Stimulated activated CD4-positive, alpha-beta T cell treated with anti-CD3 and anti-CD28 coated beads, Interleukin-15, amount 100 ng/mL, for 1 hour (primary cell): ENCODE measurements at places on chromosomes 3 and 15.

- no peak for DNase-seq
These were observed 218.2 kb downstream of the P3H2 start for GRCh38 chr3:189902230-189903186.

GRCh38 chr3:142723665-142723967 is 218 bp upstream of the TRPC1 start:
- DNase-seq: no peak

- DNase-seq: no peak
These were observed 959 bp downstream of the ZNF592 start for GRCh38 chr15:84749111-84749991.

DNA sequence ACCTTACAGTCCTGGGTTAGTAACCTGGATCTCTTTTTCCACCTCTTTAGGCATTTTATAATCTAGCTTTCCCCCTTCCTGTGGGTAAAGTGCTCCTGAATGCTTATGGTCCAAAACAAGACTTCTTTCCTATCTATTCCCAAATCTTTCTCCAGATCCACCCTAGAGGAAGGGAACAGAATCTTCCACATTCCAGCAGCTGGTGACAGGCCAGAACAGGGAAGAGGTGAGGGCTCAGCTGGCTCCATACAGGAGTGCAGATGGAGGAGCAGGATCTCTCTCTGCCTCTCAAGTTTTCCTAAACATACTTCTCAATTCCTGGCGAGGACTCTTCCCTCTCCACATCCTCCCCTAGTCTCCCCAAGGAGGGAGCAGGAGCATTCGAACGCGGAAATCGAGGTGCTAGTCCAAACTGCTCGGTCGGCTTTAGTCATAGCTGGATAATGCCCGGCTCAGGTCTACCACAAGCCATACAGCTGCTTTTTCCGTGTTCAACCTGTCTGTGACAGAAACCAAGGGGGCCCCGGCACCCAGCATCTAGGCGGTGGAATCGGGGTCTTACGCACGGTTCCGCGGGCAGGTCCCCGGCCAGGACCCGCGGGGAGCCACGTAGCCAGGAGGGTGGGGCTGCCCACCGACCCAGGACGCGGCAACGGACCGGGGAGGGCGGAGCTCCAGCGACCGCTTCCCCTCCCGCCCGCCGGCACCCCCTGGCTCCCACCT is 4.0 kb downstream of the RASSF1 start:
- no peak for DNase-seq

- no peak for DNase-seq
These were observed 721 bp downstream of the CSTA start for GRCh38 chr3:122325769-122326168.

- DNase-seq: no peak
These were observed 3.1 kb upstream of the CDV3 start for GRCh38 chr3:133570139-133570936.

DNA sequence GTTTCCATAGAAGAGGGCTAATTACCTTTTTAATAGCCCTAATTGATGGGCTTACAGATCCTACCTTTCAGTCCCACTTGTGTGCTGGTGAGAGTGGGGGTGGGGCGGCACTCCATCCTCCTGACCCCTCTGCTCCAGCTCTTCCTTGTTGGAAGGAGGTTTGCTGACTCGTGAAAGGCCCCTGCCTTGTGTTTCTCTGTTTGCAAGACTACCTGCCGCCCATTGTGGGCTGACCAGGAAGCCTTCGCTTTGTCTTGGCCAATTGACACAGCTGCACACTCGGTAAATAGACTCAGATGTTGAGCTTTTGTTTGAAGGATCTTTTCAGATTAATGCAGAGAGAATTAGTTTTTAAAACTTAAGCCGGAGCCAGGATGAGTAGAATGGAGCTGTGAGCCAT is 197.3 kb upstream of the HES1 start:
- no peak for DNase-seq

GRCh38 chr3:25044762-25045710 is 383.0 kb upstream of the RARB start:
- DNase-seq: no peak

DNA sequence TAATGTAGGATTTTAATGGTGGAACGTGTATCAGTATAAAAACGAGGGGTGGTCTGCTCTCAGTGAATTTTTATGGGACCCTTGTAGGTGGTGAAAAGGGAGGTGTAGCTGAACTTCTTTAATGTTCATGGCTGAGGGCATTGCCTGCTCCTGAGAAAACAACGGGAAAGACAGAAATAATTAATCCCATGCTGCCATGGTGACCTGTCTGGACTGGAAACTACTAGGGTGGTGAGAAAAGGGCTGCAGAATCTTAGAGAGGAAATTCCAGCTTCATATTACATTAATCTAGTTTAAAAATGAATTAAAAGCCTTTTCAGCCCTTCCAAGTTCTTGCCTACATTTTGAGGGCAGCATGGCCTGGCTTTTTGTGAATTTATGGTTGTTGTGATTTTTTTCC is 47.6 kb downstream of the ZBTB38 start:
- DNase-seq: no peak

DNA sequence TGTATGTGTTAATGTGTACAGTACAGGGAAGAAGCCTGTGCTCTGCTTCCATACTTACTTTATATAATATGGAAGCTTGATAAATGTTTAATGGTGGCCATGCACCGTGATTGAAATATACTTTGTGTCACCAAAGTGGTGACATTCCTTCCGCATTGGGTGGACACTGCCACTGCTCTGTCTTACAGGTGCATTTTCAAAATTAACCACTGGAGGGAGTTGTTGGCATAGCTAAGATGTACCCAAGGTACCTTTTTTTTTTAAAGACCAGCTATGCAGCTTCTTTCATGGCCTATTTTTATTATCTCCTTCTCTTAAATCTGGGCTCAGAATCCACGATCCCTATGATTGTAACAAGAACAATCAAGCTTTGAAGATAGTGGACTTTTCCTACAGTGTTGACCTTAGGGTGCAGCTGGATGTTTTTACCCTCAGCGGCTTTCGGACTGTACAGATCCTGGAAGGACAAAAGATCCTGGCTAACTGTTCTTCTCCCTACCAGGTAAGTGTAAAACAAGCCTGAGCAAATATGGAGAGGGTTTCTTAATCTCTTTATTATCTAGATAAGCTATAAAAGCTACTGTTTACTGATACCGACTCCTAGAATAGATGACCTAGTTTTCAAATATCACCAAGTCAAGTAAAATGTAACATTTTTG is 21.6 kb upstream of the PAK6 start:
- no peak for DNase-seq

- no peak for DNase-seq
These were observed 90.9 kb upstream of the ASB14 start for GRCh38 chr3:57383406-57383805.

DNA sequence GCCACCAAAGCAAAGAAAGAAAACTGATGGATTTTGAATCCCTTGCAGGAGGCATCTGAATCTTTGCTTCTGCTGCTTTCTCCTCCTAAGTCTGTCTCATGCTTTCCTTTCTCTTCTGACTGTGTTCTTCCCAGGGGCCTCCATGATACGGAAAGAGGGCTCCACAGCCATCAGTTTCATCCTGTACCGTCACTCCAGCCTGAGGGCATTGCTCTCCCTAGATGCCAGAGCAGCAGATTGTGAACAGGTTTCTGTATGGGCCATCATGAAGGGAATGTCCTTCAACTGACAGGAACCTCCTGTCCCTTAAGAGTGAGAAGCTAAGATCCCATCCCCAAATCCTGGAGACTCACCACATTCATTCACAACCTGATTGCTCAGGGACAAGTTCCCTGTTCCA is 59.2 kb downstream of the KBTBD12 start:
- DNase-seq: no peak

DNA sequence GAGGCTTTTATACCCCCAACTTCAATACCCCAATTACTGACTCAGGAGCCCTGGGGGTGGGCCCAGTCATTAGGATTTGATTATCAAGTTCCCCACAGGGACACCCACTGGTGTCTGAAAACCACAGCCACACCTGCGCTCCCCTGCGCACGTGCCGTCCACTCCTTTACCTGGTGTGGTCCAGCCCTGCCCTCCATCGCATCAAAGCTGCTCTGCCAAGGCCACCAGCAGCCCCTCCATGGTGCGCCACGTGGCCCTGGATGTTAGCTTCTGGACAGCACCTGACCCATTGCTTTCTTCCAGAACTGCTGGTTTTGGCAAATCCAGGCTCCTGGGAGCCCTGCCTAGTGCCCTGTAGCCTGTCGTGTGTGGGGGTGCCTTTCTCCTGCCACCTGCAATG is 136.3 kb downstream of the NSMCE3 start:
- no peak for DNase-seq

- DNase-seq: peak; percentile 59
These were observed 64.0 kb upstream of the C15orf61 start for GRCh38 chr15:67456677-67457529.
